ENCODE measurements at places on chromosomes 1 and 21.

- no peak for DNase-seq
Measured at GRCh38 chr1:206537141-206537540, 29.8 kb downstream of the RASSF5 start.

- no peak for DNase-seq
Measured at GRCh38 chr1:7538033-7538432, 233.1 kb upstream of the VAMP3 start.

DNA sequence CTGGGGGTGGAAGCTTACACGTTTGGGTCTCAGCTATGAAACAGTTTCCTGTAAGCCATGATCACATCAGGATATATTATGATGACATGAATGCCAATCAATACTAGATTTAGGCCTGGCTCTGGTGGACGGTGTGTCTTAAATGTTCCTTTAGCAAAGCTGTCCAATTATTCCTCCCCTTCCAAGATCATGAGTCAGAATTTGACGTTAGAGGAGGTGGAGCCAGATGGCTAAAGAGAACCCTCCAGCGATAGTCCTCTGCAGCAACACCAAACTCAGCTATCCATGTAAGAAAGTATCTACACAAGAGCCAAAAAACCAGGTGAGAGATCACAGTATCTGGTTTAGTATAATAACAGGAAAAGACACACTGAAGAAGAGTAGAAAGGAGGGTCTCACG lies 47.8 kb downstream of the PACC1 start:
- DNase-seq, result no peak

DNA sequence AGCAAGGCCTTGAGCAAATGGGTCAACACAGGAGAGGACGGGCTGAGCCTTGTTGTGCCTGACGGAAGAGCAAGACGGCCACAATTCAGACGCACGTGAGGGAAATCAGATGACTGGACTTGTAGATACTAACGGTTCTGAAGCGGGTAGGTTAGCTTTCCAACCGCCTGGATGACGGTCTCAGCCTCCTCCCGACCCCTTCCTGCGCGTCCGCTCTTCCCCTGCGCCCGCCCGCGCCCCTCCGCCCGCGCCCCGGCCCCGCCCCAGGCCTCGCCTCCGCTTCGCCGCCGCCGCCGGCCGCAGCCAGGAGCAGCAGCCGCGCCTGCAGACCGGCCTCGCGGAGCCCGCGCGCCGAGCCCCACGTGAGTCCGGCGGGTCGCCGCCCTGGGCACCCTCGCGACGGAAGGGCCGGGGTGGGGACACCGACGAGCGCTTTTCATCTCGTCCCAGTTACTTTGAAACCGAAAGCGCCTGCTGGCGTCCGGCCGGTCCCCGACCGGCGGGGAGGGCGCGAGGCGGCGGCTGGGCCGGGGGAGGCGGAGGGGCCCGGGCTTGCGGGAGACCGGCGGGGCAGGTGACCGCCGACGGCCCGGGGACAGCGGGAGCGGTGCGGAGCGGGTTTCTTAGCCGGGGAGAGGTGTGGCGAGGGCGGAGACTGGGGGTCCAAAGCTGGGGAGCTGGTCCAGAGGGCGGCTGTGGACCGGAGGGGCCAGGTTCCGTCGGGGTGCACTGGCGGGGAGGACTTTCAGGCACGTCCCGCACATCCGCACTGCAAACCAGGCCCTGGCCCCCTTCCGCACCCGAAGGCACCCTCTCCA lies at the start of gene TRAF5:
TSS of gene TRAF5 (plus strand) at position 306 of the 818 bp plus-strand sequence. CDS start 26,407 bp downstream, outside the sequence.
- no peak for DNase-seq

DNA sequence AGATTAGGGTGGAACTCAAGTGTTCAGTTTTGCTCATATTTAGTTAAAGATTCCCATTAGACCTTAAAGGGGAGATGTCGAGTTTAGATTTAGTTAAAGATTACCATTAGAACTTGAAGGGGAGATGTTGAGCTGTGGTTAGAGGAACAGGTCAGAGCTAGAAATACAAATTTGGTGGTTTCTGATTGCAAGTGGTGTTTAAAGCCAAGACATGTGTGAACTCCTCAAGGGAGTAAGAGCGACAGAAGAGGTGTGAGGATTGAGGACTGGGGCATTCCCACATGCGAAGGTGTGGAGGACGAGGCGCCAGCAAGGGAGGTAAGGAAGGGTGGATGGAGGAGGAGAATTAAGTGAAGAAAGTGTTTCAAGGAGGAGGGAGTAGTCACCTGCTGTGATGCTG lies 168.6 kb downstream of the IER5 start:
- no peak for DNase-seq

- DNase-seq, result no peak
Measured at GRCh38 chr21:35885942-35886541, 174.3 kb downstream of the SETD4 start.

DNA sequence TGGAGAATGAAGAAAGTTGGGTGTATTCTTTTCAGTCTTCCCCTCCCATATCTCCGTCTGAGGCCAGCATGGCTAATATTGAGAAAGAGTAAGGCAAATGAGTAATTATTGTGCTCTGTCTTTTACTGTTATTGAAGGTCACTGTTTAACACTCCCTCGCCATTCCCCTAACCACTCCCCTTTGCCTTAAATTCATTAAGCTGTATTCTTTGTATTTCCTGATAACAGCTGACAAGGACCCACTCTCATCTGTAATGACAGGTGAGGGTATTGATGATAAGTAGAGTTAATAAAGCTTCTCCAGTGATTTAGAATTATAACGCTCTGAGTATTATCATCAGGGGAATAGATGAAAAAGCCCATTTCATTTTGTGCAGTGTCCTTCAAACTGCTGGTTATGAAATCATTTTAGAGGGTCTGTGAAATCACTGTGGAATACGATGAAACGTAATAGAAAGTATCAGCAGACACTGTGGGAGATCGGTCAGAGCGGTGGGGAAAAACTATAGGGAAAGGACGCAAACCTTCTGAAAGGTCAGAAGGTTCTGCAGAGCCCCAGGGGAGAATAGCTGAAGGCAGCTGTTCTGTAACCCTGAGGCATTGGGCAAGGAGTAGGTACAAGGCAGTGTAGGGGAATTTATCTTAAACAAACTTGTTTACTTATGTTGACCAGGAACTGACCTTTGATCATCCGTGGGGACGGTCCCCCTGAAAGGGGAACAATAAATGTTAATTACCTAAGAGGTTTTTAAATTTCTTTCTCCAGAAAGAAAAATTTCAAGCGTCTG lies 46.3 kb upstream of the CACYBP start:
- no peak for DNase-seq

GRCh38 chr1:55288245-55288644 lies 73.1 kb upstream of the USP24 start:
- DNase-seq, result no peak

- DNase-seq, result no peak
Measured at GRCh38 chr1:14658642-14659041, 60.2 kb downstream of the KAZN start.

- DNase-seq, result no peak
Measured at GRCh38 chr1:5966543-5967205, 25.6 kb downstream of the NPHP4 start.

GRCh38 chr21:37338671-37339551 lies 27.7 kb upstream of the DYRK1A start:
- peak; percentile 26 for DNase-seq

- DNase-seq, result no peak
Measured at GRCh38 chr1:160460214-160460642, 59.9 kb downstream of the VANGL2 start.

DNA sequence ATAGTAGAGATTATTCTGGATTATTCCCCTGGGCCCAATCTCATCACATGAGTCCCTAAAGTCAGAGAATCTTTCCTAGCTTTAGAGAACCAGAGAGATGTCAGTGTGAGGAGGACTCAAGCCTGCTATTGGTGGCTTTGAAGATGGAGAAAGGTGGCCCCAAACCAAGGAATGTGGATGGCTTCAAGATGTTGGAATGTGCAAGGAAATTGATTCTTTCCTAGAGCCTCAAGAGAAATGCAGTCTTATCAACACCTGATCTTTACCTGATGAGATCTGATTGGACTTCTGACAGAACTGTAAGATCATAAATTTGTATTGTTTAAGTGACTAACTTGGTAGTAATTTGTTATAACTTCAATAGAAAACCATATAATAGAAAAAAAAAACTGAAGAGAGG lies 51.0 kb downstream of the NME7 start:
- no peak for DNase-seq

DNA sequence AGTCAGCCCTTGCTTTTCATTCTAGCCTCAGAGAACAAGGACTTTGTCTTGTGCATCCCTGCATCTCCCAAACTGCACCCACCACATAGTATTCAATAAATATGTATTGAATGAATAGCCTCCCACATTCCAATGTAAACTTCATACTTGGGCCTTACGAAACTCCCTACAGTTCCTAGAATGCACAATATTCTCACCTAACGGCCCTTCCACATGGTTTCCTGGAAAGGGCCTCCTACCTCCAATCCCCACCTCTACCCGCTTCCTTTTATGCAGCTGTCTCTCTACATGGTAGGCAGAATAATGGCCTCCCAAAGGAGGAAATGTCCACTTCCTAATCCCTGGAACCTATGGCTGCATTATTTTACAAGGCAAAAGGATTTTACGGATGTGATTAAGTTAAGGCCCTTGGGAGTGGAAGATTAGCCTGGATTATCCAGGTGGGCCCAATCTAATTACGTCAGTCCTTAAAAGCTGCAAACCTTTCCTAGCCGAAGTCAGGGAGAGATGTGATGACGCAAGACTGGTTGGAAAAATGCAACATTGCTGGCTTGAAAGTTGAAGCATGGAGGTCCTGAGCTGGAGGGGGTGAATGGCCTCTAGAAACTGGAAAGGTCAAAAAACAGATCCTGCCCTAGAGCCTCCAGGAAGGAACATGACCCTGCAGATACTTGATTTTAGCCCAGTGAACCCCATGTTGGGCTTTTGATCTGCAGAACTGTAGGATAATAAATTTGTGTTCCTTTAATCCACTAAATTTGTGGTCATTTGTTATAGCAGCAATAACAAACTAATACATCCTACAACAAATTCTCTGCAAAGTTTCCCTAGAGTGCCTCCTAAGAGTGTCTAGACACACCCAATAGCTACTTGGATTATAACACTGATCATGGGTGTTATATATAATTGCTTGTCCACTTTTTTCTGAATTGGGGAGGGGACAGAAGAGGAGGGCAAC lies 5.2 kb upstream of the PIK3C2B start:
- no peak for DNase-seq

GRCh38 chr1:75908717-75909152 lies 23.5 kb downstream of the ASB17 start:
- no peak for DNase-seq

- DNase-seq, result no peak
Measured at GRCh38 chr1:41408691-41409090, 47.5 kb downstream of the FOXO6 start.

DNA sequence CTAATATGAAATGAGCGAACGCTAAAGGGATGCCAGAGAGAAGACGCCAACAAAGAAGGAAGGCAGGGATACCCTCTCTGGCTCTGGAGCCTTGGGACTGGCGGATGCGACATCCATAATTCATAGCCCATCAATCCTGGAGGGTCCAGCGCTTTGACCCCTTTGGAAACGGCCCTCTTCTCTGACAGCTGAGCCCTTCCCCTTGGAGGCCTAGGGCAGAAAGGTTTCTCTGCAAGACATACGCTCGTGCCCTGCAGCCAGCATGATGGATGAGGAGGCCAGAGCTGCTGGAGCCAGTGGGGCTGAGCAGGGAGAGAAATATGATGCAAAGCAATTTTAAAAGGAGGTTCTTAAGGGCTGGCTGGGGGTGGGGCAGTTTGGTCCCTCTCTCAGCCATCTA lies 22.2 kb downstream of the OPTC start:
- DNase-seq, result no peak

DNA sequence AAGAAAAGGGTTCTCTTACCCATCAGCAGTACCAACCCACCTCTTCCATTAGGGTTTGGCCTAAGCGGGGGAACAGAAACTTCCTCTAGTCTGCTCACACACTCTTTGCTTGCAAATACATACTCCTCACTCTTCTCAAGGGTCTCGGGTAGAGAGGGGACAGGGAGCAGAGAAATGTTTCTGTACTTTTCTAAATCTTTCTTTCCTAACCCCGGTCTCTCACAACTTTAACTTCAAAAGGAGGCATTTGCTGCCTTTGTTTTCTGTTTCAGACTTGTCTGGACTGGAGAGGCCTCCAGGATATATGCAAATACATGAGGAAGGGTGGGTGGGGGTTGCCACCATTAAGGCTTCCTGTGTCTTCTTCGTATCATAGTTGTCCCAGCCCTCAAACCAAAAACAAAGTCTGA lies 10.5 kb upstream of the LAX1 start:
- no peak for DNase-seq

GRCh38 chr1:227395426-227396028 lies 77.2 kb upstream of the CDC42BPA start:
- no peak for DNase-seq

- no peak for DNase-seq
Measured at GRCh38 chr1:94281361-94282142, 44.2 kb upstream of the ARHGAP29 start.

DNA sequence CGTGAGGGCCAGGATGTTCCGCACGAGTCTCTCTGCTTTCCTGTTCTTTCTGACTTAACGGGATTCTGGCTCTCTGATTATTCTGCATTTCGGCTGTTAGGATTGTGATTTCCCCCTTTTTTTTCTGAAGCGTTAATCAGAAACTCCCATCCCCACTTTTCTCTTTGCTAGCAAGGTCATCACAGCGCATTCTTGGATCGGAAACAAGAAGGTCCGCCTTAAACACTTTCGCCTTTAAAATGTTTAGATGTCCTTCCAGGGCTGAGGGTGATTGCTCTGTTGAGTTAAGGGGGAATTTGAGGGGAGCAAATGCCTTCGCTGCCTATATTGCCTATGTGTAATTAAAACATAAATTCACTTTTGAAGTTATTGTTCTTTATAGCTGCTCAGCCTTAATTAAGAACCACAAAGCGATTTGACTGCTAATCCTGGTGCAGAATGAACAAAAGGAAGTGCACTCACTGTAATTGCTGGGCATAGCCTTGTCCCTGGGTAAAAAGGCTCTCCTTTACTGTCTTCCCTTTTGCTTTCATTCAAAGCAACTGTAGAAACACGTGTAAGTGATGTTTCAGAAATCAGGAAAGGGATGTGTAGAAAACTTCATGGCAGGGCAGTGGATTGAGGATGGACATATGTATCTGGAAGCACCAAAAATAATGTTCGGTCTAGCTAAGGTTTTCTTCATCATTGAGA lies 1.2 kb downstream of the LAMC1 start:
- no peak for DNase-seq
